Stimulated activated CD8-positive, alpha-beta memory T cell treated with anti-CD3 and anti-CD28 coated beads, Interleukin-15, amount 100 ng/mL, for 1 hour (primary cell): ENCODE measurements at places on chromosomes 4 and X.

DNA sequence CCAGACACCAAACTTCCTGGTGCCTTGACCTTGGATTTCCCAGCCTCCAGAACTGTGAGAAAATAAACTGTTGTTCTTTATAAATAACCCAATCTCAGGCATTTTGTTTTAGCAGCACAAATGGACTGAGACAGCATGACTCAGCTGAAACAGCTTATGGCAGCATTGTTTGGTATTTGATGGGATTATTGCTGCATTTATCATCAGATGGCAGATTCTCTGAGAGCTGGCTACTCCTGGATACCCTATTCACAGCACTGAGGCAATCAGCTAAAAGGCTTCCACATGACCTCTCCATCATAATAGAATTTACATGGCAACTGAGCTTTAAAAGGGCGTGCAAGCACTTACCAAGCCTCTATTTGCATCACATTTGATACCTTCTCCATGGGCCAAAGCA is 623.1 kb upstream of the CPEB2 start:
- DNase-seq, result no peak

DNA sequence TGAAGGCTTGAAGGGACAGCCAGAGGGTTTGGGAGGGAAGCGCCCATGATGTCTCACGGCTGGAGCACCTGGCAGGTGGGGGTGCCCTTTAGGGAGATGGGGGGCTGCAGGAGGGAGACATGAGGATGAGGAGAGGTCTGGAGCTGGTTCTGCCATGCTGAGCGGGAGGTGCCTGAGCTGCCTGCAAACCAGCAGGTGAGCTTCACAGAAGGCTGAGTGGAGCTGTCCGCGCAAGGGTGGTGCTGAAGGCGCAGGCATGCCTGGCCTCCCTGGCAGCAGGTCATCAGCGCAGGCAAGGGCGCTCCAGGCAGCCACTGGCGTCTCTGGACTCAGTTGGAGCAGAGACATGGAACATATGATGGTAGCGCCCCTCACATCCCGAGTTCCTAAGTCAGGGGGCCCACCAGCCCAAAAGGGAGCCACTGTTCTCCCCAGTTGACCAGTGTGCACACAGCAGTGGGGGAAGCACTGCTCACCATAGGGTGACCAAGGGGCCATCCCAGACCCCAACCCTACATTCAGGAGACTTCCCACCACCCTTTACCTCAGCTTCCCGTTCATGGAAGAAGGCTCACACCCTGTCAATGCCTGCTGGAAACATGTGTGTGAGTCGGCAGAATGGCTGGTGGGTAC is 25.8 kb downstream of the ADRA2C start:
- DNase-seq, result no peak

- no peak for DNase-seq
Observed at GRCh38 chrX:20143561-20143960, 1.9 kb upstream of the EIF1AX start.

DNA sequence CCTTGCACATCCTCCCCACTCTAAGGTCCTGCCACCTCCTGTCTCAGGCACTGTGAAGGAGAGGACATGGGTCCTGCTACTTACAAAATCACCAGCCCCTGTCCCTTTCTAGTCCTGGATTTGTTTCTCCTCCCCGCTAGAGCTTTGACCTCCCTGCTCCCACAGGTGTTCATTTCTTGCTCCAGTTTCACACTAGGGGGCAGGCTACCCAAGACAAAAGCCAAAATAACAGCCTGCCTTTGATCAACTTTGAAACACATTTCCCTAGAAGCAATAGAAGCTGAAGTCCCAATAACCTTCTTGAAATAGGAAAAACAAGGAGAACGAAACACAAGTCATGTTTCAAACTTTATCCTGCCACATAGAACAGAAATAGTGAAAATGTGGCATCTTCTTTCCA is 164.4 kb downstream of the QDPR start:
- DNase-seq, result no peak

DNA sequence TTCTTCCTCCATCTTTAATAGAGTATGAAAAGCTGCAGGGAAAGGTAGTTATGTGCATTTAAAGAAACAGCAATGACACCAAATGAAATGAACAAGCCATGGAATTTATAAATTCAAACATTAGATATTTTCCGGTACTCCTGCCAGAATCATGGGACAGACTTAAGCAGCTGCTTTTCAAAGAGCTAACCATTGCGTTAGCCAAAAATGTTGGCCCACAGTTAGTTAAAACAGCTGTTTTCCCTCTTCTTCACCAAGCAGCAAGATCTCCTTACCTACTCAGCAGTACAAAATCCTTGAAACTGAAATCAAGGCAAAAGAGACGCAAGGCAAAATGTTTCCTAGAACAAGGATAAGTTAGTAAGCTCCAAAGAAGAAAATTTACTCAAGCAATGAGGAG is 64.0 kb downstream of the MANBA start:
- no peak for DNase-seq

GRCh38 chr4:80407246-80407645 is 71.7 kb downstream of the CFAP299 start:
- DNase-seq, result no peak

DNA sequence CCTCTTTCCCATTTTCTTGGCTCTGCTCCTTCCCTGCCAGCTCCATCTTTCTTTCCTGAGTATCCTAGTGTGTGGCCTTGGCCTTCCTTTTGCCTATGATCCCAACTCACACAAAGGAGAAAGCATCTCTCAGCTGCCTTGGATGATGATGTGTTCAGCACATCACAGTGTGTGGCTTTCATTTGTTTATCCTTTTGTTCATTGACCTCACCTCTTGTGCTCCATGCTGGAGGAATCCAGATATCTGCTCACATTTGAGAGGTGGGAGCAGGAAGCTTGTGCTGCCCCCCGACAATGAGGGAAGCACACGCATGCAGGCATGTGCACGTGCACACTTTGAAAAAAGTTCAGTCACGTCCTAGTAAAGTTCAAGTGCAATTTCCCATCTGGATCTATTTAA is 131.0 kb downstream of the SMIM20 start:
- no peak for DNase-seq

- DNase-seq, result no peak
Observed at GRCh38 chr4:13528821-13529127, 15.5 kb downstream of the NKX3-2 start.

DNA sequence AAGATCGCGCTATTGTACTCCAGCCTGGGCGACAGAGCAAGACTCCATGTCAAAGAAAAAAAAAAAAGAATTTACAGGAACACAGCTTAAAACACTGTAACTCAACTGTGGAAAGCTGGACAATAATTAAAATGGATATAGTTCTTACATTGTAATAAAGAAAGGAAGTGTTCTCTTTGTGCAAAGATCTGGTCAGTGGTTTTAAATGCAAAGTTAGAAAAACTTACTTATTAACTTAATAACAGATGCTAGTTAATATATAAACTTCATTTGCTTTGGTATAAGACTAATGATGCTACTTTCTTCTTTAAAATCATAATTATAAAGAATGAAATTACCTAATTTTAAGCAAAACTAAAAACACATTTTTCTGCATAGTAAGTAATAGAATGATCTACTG is 2024.1 kb upstream of the TENM3 start:
- DNase-seq, result no peak

DNA sequence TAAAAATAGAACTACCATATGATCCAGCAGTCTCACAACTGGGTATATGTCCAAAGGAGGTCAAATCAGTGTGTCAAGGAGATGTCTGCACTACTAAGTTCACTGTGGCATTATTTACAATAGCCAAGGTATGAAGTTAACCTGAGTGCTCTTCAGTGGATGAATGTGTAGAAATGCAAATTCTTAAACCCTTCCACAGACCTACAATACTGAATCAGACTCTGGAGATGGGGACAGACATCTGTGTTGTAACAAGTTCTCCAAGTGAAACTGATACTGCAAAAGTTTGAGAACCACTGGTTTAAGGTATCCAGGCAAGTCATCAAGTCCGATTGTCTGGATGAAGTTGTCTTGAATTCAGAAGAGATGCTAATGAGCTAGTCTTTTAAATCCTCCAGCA is 38.5 kb downstream of the SMAD1 start:
- no peak for DNase-seq

DNA sequence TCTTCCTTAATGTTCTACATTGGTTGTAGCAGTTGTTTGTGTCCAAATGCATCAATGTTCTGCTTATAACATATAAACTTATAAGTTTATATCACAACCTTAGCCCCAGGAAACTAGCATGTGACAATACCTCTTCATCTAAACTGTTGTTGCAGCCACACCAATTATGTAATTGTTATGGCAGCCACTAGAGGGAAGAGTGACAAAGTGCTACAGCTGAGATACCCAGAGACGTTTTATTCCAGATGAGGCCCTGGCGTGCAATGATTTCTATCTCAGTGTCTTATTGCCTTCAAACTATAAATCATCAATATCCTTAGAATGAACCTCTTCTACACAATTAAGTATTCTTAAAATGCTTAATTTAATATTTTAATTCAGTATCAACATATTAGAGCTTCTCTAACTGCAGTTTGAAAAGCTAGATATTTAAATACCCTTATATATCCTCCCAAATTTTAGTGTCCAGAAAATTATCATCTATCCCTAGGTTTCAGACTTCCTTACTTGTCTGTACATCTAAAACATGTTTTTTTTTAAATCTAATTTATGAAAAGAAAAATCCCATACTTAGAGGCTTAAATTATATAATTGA is 171.6 kb downstream of the PCDH10 start:
- no peak for DNase-seq

DNA sequence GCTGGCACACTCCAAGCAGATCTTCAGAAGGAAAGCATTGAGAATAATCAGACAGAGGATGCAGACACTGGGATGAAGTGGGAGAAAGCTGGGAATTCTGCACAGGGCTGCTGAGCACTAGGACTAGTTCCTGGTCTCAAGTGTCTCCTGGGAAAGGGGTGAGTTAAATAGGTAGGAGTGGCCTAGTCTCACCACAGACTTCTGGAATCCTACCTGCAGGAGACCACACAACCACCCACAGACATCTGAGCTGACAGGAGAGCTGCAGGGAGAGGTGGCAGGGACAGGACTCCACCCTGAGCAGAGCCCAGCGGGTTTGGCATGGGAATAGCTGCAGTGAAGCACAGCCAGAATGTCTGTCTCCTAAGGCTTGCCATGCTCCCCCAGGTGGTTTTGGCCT is 95.1 kb upstream of the GALNTL6 start:
- DNase-seq, result no peak

- no peak for DNase-seq
Observed at GRCh38 chr4:4671774-4672349, 130.0 kb upstream of the STX18 start.

- DNase-seq, result no peak
Observed at GRCh38 chrX:1511829-1512228, 25.2 kb downstream of the P2RY8 start.

DNA sequence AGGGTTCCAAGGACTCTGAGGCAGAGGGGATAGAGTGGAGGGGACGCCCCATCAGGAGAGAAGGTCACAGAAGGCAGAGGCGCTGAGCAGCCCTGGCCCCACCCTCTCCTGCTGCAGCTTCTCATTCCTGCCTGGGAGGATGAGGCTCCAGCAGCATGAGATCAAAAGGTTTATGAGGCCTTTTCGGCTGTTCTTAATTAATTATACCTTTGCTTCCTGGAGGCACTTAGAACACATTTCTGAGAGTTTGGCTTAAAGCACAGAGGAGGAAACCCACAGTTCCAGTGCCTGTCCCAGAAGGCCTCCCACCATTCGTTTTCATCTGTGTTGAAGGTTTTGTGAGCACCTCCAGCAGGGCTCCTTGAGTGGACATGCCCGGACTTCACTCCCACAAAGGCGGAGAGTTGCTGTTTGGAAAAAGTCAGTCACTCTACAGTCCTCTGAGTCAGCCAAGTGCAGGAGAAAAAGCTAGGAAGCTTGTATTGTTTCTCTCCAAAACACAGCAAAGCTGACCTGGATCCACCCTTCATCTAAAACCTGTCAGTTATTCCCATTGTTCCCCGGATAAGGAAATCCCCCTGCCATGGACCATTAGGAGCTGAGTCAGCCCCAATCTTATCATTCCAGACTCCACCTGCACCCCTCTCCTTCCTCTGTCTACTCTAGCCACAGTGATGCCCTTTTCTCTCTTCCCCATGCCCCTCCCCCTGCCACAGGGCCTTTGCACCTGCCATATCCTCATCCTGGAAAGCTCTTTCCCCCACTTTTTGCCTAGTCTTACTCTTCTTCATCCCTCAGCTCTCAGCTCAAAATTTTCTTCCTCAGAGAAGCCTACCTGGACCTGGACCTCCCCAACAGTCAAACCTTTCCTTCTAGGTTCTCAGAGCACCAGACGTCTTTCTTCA is 276.8 kb downstream of the FBXW7 start:
- no peak for DNase-seq

- DNase-seq, result no peak
Observed at GRCh38 chr4:6242271-6243029, 27.2 kb upstream of the WFS1 start.

- peak; percentile 14 for DNase-seq
Observed at GRCh38 chr4:184168406-184169019, 49.2 kb downstream of the ENPP6 start.

DNA sequence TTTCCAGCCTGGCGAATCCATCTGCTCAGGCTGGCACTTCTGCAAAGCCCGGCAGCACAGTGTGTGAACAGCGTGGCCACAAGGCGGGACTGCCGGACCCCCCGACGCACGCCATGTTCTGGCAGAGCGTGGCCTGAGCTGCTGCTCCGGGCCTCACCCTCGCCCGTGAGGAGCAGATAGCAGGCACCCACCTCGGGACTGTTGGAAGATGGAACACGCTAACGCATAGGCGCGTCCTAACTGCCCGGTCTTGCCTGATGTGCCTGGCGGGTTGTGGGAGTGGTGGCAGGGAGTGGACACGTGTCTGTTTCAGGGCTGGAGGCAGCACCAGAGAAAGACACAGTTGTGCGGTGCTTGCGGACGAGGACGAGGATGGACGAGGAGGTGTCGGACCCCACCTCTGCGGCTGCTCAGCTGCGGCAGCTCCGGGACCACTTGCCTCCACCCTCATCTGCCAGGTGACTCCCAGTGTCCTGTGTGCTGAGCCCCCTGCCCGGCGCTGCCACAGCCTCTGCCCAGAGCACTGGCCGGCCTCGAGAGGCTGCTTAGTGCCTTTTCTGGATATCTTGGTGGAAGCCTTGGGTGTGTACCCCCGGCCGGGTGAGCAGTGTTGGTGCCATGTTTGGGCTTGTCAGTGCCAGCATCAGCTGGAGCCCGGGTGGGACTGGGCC is 28.2 kb downstream of the UVSSA start:
- no peak for DNase-seq

DNA sequence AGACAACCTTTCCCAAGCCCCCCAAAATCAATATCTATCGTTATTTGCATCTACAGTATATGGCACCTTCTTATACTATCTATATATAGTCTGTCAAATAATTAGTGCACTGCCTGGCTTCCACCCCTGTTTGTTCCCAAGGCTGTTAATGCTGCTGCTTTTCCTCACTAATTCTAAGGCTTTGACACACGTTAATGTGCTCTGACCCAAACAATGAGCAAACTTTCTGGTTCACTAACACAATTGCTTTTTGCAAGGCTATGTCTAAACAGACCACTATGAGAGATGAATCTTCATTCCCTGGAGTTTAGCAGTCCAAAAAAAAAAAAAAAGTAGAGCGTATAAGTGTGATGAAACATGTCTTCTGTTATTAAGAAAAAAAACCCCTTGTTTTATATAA is 360.9 kb upstream of the AGA start:
- no peak for DNase-seq

DNA sequence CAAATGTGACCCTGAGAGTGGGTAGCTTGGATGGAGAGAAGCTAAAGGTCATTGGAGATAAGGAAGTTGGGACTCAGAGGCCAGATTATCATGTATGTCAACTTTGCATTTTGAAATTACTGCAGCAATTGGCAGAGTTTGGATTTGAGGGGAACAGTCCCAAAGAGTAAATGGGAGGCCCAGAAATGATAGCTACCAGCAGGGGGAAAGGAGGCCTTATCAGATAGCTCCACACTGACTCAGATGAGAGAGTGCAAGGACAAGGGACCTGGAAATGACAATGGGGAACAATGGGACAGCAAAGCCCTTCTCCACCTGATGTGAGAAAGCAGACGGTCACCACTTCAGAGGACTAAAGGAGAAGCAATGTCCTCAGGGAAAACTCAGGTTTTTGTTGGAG is 201.5 kb upstream of the JADE1 start:
- DNase-seq, result no peak
